ENCODE measurements at places on chromosomes 1 and 21.

DNA sequence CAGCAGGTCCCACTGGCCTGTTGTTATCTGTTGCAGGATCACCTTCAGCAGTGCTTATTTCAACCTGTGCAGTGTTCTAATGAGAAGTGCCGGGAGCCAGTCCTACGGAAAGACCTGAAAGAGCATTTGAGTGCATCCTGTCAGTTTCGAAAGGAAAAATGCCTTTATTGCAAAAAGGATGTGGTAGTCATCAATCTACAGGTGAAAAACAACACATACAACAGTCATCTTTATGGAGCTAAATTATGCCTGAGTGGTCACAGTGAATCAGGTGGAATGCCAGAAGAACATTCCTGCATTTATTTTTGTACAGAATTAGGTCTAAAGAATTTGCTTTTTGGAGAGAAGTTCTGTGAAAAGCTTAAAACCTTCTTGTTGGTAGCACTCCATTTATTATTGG lies 33.2 kb downstream of the TRAF5 start:
- no peak for DNase-seq

GRCh38 chr1:63223426-63223825 lies 98.9 kb upstream of the FOXD3 start:
- DNase-seq: no peak

GRCh38 chr1:14441302-14441741 lies 157.2 kb upstream of the KAZN start:
- DNase-seq: no peak

GRCh38 chr1:2985067-2985561 lies 36.2 kb upstream of the ACTRT2 start:
- no peak for DNase-seq

DNA sequence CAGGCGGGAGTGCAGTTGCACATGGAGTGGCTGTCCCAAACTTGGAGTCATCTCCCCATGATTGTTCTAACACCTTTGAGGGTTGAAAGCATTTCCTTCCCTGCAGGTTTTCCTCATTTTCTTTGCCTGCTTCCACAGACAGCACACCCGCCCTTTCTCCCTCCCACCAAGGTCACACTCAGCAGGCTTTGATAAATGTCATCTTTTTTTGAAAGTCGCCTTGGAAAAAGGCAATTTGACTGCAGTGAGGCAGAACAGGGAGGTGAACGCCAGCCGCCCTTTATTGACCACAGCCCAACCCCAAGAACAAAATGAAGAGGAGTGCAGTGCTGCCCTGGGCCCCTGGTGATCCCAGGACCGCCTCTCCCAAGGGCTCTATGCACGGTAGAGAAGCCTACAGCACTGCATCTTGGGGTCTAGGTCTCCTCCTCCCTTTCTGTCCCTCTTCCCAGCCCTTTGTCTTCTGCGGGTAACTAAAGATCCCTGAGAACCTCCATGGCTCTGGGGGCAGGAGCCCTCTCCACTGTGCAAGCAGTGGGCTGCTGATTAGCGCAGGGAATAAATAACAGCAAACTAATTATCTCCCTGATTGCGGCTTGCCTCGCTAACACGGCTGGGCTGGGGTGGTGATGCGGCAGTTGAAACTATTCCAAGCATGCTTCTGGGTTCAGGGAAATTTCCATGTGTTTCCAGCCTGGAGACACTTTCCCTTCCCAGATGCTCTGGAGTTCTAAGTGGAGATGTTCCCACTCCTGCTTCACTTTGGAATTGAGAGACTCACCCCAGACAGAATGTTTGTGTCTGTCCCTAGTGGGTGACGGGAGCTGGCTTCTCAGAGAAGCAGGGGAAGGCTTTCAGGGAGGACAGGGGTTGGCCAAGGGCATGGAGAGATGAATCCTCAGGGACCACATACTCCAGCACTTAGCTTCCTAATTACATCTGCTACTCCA lies 11.8 kb upstream of the AMIGO1 start:
- DNase-seq: no peak

- no peak for DNase-seq
Measured at GRCh38 chr1:201883786-201884185, 4.9 kb upstream of the SHISA4 start.

- no peak for DNase-seq
Measured at GRCh38 chr1:215118081-215118480, 35.5 kb downstream of the KCNK2 start.

- DNase-seq: no peak
Measured at GRCh38 chr1:65526049-65526556, 105.6 kb downstream of the LEPR start.

DNA sequence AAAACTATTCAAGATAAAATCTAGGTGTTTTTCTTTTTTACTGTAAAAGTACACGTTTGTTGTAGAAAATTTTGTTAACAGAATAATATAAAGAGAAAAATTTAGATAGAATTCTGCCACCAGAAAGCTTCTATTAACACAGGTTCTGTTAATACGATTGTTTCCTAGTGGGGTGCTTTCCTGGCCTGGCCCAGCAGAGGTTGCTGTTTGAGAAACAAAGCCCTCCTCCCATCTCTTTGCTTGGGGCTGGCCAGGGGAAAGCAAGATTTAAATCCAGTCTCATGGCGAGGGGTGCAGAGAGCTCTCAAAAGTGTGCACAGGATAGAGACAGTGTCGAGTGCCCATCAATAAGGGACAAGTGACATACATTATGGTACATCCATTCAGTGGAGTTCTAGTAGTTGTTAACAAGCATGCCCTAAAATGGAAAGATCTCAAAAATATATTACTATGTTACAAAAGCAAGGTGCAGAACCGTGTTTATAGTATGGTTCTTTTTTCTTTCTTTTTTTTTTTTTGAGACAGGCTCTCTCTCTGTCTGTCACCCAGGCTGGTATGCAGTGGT lies 14.6 kb upstream of the ACBD3 start:
- DNase-seq: no peak

DNA sequence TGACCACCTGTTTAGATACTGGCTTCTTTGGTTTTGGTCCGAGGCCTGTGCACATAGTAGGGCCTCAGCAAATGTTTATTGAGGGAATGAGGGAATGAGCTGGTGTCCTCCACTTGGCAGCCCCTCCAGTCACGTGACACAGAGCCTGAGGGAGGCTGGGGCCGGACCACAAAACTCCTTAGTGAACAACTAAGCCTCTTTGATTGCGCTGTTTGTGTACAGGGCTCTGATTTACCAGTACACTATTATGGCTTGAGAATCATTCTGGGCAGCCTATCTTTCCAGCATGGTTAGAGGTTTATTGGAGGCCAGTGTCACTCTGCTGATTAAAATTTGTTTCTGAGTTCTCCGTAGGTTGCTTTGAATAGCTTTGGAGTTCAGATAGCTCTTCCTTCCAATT lies 10.2 kb upstream of the LRRN2 start:
- DNase-seq: no peak

GRCh38 chr1:32894019-32894600 lies 7.1 kb downstream of the TMEM54 start:
- no peak for DNase-seq

DNA sequence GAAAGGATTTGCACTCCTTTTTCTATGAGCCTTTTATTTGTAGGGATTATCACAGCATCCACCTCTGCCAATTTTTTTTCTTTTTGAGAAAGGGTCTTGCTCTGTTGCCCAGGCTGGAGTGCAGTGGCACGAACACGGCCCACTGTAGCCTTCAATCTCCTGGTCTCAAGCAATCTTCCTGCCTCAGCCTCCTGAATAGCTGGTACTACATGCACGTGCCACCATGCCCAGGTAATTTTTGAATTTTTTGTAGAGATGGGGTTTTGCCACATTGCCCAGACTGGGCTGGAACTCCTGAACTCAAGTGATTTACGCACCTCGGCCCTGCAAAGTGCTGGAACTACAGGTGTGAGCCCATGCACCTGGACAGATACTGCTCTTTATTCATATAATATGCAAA lies 2.1 kb downstream of the SAMSN1 start:
- DNase-seq: no peak

GRCh38 chr1:209875515-209875914 lies 47.7 kb downstream of the UTP25 start:
- no peak for DNase-seq

DNA sequence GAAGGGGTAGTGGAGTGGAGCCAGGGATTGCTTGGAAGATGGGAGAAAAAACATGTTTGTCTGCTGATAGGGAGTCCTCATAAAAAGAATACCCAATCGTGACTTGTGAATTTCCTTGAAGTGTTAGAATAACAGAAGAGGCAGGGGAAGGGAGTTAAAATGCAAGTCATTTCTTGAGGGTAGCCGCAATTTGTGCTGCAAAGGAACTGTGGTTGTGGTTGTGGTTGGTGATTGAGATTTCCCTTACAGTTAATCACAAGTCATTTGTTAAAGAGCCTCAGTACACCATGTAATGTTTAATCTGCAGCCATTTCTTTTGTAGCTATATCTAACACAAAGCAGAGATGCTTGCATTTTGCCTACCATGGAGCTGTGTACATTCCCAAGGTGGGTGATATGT lies 38.5 kb upstream of the EGLN1 start:
- DNase-seq: peak; percentile 22

GRCh38 chr1:36913016-36913415 lies 121.3 kb downstream of the GRIK3 start:
- no peak for DNase-seq

DNA sequence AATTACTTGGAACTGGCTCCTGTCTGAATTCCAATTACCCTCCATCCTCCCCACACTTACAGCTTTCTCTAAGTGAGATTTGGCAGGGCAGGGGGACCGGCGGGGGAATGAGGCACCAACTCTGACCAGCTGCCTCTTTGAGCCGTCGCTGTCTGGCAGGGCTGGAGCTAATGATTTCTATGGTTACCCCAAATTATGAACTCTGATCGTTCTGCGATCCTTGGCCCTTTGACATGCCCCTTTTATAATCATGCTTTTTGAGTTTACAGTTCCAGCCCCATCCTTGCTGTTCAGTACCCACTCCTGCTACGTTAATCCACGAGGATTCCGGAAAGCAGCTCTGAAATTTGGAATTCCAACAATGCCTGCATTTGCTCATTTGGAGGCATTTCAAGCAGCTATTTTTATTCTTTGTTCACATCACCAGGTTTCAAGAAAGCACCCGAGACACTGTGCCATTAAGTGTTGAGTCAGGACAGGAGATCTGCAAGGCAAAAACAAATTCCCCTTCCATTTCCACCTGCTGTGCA lies 54.6 kb upstream of the LBR start:
- DNase-seq: no peak

GRCh38 chr1:50611675-50612074 lies 188.4 kb upstream of the DMRTA2 start:
- DNase-seq: no peak

GRCh38 chr1:17470021-17470799 lies 30.7 kb upstream of the RCC2 start:
- no peak for DNase-seq

DNA sequence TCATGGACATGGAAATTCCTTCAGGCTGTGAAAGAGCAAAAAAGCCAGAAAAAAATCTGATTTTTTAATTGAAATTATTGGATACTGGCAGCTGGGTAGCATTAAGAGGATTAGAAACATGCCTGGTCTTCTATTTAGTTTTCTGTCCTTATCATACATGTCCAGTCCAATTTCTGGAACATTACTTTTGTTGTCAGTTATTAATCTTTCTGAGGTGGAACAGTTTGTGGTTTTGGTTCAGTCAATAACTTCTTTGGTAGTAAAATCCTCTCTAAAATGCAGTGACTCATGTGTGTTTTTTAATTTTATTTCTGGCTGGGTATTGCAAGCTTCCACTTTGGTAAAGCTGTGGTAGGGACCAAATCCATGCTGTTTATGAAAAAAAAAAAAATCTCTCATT lies 687.0 kb upstream of the ADGRL2 start:
- DNase-seq: no peak

- DNase-seq: no peak
Measured at GRCh38 chr1:117681093-117681900, 75.4 kb downstream of the TENT5C start.

GRCh38 chr1:243316366-243316989 lies 60.6 kb downstream of the SDCCAG8 start:
- DNase-seq: no peak

DNA sequence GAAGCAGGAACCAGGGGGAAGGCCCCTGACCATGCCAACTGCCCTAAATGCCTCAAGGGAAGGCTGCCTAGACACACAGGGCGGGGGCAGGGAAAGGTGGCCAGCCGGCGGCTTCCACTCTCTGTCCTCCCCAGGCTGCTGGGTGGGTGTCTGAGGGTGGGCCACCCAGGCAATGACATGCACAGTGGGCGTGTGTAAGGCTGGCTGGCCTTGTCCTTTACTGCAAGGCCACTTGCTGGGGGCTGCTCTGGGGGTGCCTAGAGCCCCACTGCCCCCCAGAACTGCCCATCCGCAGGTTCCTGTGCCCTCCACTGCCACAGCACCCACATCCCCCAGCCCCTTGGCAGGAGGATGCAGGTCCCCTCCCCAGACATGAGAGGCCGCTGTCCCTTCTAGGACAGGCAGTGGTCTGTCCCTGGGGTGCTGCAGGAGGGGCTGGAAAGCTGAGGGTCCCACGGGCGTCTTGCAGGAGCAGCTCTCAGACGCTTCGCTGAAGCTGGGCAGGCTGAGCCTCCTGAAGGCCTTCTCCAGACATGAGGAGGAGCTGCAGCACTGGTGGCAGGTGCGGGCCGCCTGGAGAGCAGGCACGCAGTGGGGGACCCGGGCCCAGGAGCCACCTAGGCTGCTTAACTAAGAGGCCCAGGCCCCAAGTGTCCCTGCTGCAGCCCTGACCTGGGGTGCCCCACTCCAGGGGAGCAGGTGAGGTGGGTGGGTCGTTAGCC lies 10.1 kb downstream of the CCDC27 start:
- DNase-seq: no peak

DNA sequence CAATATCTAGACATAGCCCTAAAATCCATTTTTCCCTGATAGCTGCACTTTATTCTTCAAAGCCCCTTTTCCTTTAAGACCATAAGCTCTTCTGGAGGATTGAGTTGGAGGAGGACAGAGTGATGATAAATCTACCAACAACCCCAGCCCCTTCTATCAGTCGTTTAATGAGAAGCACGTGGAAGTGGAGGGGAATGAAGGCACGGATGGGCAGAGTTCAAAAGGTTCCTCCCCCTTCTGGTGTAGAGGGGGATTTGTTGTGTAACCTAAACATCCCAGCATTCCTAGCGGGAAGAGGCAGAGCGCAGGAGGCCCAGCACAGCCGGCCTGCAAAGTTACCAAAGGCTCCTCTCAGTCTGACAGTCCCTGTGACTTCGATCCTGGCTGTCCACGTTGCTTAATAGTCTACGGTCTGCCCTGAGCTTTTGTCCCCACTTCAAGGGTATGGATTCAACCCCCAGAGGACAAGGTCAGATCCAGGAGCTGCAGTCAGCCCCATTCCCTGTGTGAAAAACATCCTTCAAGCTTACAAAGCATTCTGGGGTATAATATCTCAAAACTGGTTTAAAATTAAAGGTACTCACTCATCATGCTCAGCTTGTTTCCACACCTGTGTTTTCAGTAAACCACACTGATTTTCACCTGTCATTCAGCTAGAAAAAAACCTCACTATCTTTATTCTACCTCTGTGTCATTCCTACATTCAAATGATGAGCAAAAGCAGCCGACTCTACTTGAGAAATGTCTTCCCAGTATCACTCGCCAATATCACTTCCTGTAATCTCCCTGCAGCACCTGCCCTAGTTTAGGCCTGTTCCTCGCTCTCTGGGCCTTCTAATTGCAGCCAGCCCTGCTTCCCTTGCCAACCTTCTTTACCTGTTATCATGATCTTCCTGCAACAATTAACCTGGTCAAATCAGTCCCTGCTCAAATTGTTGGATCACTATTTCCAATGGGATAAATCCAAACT lies 117.9 kb downstream of the PLPP3 start:
- DNase-seq: no peak
